ENCODE measurements at places on chromosomes 16 and 17.

DNA sequence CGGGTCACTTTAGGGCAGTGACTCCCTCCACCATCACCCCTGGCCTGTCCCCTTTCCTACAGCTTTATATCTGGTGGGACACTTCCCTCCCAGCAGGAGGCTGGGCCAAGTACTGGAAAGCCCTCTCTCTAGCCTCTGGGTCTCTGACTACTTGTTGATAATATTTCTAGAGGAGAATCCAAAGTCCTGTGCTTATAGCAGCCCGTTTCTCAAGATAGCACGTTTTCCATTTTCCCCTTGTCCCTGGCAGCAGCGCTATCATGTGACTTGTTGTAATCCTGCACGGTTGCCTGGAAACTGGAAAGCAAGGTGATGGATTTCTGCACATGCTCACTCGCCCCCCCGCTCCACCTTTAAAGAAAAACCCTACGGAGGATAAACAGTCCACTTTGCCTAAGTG is 3.3 kb upstream of the AXIN2 start:
- no peak for DNase-seq

- DNase-seq: no peak
Measured at GRCh38 chr17:50364715-50365114, 8.3 kb downstream of the MRPL27 start.

- no peak for DNase-seq
Measured at GRCh38 chr17:7317161-7317803, 2.1 kb upstream of the GPS2 start.

DNA sequence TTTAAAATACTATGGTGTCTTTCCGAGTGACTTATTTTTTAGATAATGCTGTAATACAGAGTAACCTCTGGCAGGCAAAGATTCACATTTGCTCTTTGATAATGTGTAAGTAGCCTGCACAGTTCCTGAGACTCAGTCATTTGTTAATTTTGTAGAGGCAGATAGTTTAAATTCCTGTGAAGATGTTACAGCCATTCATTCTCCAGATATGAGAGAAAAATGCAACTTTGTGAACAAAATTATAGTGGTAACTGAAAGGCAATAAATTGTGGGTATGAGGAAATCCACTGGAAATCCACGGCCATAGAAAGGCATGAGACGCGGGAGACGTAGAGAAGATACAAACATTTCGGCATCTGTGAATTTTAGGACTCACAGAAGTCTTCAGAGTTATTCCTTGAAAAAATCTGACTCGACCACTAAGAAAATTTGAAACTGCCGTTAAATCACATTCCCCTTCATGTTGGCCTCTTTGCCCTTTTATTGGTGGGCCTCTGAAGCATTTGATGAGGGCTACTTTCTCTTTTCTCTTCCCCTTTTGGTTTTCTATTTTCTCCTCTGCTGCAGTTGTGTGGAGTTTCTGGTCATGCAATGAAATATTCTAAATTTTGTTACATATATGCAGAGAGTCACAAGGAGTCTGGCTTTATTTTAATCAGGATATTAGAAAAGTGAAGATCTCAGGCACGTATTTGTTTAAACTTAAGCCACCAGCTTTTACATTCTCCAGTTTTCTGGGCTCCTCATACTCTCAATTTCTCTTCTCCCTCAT is 18.8 kb downstream of the HS3ST3A1 start:
- DNase-seq: no peak

DNA sequence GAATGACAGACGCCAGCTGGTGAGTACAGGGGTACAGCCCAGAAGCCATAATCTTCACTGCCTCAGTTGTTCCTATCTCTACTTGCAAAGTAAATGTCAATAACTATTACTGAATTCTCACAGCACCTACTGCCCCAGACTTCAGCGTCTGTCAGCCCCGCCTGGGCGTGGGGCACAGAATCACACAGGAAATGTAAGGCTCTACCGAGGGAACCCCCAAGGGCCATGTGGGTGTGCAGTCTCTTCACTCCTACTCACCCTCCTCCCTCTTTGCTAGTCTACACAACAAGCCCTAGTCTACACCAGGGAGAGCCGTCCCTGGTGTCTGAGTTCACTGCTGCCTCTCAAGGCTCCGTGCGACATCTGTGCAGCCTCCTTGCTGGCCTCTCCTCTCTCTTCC is 4.5 kb downstream of the NPTX1 start:
- no peak for DNase-seq

DNA sequence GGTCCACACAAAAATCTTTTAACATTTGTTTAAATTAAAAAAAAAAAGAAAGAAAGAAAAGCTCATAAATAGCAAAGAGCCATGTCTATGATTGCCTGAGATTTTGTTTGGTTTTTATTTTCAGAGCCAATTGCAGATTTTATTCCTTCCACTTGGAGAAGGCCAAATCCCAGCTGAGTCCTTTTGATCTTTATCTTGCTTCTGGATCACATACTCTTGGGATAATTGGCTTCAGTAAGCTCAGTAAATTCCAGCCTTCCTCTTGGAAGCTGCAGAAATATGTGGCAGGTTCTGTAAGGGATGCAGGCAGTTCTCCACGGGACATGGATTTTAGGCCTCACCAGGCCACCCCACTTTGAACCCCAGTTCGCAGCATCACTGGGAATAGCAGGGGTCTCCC is 63.3 kb upstream of the TMC5 start:
- no peak for DNase-seq

GRCh38 chr16:48580925-48581500 is 29.0 kb downstream of the N4BP1 start:
- no peak for DNase-seq
